ENCODE measurements at places on chromosomes 2 and 18. TPM values are rescaled to one million over a fixed set of nuclear protein-coding genes. Genes with fewer than 3 reads are reported as not detected.
A peak's percentile ranks its signal among the peaks of the same experiment; 100 is the strongest.

Gene MC2R
- not detected for total RNA-seq

Gene IL18R1
- total RNA-seq, result not detected

Gene CPLX4
- total RNA-seq, result not detected

Gene FAM228A
- not detected for total RNA-seq

Gene MBD5
- 22.1 TPM for total RNA-seq

Gene LIMS2
- 5.9 TPM for total RNA-seq

Gene COMMD1
- total RNA-seq, result 31.5 TPM

Gene TEX261
- 19.2 TPM for total RNA-seq

Gene CDKL4
- total RNA-seq, result not detected

Gene CMPK2
- total RNA-seq, result 0.90 TPM

Gene SCN9A
- total RNA-seq, result 1.1 TPM

Gene WNT10A
- total RNA-seq, result not detected

Gene DQX1
- 1.6 TPM for total RNA-seq

Gene ARL6IP6
- 27.3 TPM for total RNA-seq

Gene ANKZF1
- total RNA-seq, result 55.4 TPM

Gene RGPD4
- total RNA-seq, result 0.07 TPM

Gene TPGS2
- total RNA-seq, result 147 TPM

Gene CRACDL
- 0.29 TPM for total RNA-seq

Gene B3GNT7
- total RNA-seq, result 42.2 TPM

Gene CAPN13
- total RNA-seq, result 5.0 TPM

Gene HOXD8
- not detected for total RNA-seq

GRCh38 chr18:22223254-22223964, 54.0 kb downstream of the GATA6 start:
- peak; percentile 62 for DNase-seq

- no peak for DNase-seq
These were observed 30.3 kb downstream of the TNS1 start for GRCh38 chr2:217972490-217972889.

DNA sequence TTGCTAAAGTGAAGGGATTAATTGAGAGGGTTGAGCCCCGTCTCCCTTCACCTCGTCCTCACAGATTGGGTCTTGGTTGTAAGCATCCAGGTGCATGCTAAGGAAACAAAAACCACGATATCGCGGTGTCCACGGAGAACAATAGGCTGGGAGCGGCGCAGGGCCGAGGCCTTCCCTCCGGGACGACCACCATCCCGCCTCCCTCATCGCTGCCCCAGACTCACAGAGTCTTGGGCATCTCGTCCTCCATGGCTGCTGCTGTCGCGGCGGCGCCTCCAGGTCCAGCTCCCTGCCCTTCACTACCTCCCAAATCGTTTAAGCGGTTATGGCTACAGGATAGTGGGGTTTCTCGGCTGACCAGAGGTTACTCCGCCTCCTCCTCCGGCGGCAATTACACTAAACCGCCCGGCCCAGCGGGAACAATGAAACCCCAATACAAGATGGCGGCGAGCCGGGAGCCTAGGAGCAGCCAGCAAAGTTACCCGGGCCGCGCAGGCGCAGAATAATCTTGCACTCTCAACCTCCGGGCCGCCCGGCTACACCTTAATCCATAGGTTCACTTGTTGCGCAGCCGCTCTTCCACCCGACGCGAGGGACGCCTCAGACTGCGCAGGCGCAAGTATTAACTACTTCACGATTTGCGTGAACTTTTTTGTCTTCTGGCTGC, at the start of gene TIA1:
TIA1 (minus strand) TSS at position 448 of the 667 bp plus-strand sequence; CDS start at position 250, 198 bp downstream.
- peak; percentile 98 for DNase-seq

DNA sequence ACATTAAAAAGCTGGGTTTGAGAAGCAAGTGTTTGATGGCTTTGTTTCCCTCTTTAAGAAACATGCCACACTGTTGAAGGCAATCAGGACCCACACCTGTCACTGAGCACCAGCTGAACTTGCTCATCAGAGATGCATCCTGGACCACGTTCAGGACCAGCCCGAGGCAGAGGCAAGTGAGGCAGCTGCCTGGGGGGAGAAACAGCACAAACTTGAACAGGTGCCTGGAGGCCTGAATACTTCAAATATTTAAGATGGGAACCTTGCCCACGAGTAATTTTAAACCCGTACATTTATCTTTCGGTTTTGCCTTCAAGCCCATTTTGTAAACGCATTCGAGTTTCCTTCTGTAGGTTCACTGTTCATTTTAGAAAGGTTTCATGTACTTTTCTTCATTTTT, 421.3 kb downstream of the NYAP2 start:
- no peak for DNase-seq

GRCh38 chr2:219627103-219628100, at the start of gene SLC4A3:
SLC4A3 (plus strand) TSS chr2:219627630; CDS start chr2:219627993, 363 bp downstream.
- no peak for DNase-seq

- DNase-seq, result no peak
These were observed 167.3 kb downstream of the HRH4 start for GRCh38 chr18:24627644-24628315.

GRCh38 chr2:220626603-220627002, 945.5 kb downstream of the EPHA4 start:
- no peak for DNase-seq

DNA sequence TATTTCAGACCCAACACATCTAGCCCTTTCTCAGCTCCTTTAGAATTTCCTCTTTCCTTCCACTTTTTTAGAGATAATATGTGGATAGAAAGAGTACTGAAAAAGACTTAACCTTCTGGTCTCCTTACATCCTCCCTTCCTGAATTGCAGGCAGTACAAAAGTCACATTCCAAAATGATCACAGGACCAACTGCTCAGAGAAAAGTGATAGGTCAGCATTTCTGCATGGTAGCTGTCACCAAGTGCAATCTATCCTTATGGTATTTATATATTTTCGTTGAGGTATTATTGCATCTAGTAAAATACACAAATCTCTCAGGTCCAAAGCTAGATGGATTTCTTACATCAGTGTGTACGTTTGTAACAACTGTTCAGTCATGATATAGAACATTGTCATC, 427.5 kb downstream of the LPIN1 start:
- DNase-seq, result no peak

DNA sequence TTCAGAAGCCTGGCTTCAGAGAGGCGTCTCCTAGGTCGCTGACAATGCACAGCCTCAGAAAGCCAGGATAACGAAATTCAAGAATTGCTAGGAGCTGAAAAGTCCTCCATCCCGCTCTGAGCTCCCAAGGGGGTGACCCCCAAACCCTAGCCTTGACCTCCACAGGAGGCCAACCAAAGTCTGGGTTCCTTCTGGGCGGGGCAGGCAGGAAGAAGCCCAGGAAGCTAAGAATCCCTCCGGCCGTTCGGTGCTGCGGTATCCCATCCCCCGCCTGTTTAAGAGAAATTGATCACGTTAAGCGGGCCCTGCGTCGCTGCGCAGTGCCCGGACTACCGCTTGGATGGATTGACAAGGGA, 2.5 kb upstream of the OSR1 start:
- DNase-seq, result no peak

GRCh38 chr2:231648579-231649174, 56.0 kb downstream of the TEX44 start:
- DNase-seq, result peak; percentile 86

GRCh38 chr2:47222826-47223554, 67.9 kb upstream of the STPG4 start:
- DNase-seq, result no peak

GRCh38 chr2:10271946-10272345, 30.8 kb upstream of the HPCAL1 start:
- DNase-seq, result no peak

DNA sequence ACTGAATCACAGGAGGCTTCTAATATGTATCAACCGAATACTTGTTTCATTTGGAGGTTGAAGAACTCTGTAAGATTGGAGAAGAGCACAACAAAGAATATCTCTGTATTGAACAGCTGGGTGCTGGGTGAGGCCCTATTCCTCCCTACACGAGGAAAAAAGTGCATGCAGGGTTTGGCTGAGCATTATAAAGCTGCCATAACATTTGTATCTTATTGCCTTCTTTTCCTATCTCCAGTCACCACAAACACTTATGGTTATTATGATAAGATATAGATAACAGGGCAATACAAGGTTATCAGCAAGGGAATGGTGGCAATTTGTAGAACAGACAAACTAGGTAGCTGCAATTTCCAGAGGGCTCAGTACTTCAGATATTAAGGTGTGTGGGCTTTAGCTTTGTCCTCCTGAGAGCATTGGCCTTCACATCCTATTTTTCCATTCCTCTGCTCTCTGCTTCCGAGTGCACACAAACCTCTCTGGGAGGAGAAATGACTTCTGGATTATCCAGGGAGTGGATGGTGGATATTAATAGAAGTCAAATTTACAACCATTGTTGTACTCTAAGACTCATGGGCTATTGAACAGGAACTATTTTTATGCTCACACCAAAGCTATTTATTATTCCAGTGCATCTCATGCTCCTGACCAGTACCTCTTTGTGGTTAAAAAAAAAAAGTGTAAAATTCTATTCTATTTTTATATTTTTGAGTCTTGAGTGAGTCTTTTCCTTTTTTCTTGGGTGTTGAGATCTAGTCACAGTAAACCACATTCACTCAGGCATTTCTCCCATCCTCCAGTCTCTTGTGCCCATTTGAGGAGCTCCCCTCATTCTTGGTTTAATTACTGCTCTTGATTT, 248.4 kb downstream of the ETAA1 start:
- no peak for DNase-seq

- no peak for DNase-seq
These were observed 51.2 kb downstream of the CTDP1 start for GRCh38 chr18:79730804-79731203.

- DNase-seq, result no peak
These were observed 65.3 kb downstream of the MIB1 start for GRCh38 chr18:21805771-21806366.

DNA sequence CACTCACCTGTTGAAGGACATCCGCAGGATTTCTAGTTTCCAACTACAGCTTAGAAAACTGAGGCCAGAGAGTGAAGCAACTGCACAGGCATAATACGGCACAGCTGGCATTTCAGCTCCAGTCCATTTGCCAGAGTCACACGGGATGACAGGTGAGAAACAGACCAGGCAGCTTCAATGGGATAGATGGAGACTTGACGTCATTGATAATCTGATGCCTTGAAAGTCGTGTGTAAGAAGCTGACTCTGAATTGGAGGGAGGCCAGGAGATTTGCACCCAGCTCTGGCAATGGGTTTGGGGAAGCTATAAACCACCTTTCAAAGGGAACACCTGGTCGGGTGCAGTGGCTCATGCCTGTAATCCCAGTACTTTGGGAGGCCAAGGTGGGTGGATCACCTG, 12.4 kb upstream of the DNMT3A start:
- no peak for DNase-seq

DNA sequence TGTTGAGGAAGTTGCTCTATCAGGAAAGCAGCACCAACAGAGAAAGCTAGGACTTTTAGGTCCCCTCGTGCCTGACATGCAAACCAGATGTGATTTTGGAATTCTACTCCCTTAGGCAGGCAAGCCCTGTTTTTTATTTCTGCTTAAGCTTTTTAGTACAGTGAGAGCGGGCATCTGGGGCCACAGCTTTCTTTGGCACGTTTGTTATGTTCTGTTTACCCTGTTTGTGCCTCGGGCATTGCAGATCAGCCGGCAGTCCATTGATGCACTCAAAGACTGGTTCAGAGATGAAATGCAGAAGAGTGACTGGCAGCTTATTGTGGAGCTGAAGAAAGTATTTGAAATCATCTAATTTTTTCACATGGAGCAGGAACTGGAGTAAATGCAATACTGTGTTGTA, 61.9 kb downstream of the EIF5B start:
- DNase-seq, result no peak

- no peak for DNase-seq
These were observed 256.9 kb upstream of the DDX18 start for GRCh38 chr2:117557626-117558025.

DNA sequence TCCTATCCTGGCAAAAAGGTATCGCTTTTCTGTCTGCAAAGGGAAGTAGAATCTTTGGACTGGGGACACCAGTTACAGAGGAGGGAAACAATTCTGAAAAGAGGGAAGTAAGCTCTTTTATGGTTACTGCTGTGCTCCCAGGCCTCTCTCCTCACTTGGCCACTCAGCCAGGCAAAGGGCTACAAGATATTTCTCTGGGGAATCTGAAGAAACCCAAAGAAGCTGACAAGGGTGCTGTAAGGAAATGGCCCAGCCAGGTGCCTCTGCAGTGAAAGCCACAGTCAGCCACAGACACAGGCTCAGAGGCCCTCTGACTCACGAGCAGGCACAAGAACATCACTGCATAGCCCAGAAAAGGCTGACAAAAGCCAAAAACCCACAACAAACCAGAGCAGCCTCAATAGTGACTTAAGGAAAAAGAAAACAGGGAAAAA, 5.8 kb downstream of the HDLBP start:
- no peak for DNase-seq

GRCh38 chr2:229713371-229714079, 830 bp downstream of the DNER start:
- DNase-seq, result peak; percentile 70

- no peak for DNase-seq
These were observed 150.2 kb upstream of the EPAS1 start for GRCh38 chr2:46146866-46147502.

DNA sequence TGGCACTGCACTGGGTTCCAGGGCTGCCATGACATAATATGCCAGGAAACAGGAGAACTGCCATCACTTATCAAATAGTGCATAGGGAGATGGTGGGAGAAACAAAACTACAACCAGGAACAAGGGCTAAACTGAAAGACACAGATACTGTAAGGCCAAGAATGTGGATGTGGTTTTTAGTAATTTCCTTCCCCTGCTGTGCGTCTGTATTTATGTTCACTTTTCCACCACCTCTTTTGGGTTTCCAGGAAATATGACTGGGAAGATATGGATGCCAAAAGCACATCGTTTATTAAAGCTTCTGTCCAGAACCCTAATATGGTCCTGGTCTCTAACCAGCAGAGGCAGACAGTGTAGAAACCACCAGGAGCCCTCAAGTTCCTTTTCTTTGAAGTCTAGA, 759.7 kb upstream of the FANCL start:
- no peak for DNase-seq

- peak; percentile 24 for DNase-seq
These were observed 35.1 kb downstream of the MYO7B start for GRCh38 chr2:127570282-127571250.
